ENCODE measurements at places on chromosomes 3 and 15.
A peak's percentile ranks its signal among the peaks of the same experiment; 100 is the strongest.

DNA sequence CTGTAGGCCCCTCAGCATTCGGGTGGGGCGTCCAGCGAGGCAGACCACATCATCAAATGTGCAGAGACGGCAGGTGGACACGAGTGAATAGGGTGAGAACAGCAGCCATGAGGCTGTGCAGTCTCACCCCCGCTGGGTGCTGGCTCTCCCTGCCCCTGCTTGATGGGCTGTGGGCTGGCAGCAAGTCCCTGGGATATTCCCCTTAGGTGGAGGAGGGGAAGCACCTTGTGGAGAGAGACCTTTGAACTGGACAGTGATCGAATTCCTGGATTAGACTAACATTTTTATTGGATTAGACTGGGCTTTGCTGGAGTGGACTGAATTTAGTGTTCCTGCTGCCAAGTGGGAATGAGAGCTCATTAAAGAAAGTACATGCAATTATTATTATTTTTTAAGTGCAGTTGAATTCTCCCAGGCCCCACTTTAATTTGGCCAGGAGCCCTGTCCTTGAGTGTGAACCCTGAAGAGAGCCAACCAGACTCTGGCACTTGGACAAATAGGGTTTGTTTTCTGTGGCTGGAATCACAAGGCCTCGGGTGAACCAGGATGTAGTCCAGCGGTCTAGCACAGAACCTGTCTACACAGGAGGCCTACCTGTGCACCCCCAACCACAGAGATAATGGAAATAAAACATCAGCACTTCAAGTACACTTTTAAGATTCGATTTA lies 193.1 kb downstream of the ABHD5 start:
- DNase-seq, result no peak

- DNase-seq, result no peak
Measured at GRCh38 chr3:78871048-78871447, 896.8 kb downstream of the ROBO1 start.

DNA sequence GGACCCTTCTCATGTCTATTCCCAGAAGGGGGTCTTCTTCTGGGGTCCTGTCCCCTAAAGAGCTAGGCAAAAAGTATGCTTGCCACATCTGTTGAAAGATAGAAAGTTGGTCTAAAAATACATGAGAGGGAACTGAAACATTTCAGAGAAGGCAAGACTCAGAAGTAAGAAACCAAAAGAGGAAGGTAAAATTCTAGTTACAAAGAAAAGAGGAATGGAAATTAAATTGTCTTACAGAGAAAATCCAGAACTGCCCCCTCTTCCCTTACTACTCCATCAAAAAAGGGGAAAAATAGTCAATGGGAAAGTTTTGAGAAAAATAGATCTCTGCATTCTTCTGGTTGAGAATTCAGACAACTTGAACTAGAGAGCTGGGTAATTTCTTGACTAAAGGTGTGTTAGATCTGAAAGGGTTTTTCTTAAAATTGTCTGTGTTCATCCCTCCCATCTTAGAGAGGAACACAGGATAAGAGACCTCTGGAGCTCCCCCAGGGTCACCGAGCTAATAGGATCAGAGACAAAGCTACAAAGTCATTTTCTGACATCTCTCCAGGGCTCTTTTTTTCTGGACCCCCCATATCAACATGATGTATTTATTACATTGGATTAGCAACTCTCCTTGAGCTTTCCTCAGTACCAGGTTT lies 32.3 kb upstream of the CCR2 start:
- no peak for DNase-seq

- DNase-seq, result no peak
Measured at GRCh38 chr3:121595765-121596406, 2.7 kb downstream of the FBXO40 start.

- peak; percentile 30 for DNase-seq
Measured at GRCh38 chr15:98805434-98806274, 157.3 kb downstream of the IGF1R start.

GRCh38 chr3:146896711-146897110 lies 291.6 kb upstream of the PLSCR5 start:
- no peak for DNase-seq

DNA sequence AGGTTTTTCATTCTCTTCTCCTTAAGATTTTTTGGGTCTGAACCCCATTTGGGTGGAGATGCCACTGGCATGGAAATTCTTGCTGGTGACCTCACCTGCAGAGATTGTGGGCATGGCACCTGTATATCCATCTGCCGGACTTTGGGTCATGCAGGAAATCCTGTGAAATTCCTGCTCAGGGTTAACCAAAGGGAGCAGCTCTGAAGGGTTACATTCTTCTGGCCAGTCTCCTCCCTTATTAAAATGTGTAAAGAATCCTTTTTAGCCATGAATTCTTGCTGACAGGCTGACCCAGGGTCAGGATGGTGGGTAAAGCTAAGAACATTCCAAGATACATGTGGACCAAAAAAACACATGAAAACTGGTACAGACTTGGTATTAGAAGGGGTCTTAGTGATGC lies 27.4 kb downstream of the ARHGEF26 start:
- DNase-seq, result no peak

DNA sequence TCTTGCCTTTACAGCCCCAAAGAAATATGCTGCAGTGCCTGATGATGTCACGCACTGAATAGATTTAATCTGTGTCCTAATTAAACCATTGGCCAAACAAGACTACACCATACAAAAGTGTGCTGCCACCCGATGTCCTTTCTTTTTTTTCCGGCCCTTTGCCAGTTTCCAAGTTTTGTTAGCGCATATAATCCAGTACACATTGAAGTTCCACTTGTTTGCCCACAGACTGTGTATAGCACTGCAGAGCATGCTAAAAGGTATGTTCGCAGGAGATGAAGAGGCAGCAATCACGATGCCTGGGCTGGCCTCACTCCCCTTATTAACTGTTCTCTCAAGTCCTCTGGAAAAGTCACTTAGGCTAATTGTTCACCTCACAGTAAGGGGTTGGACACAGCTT lies 26.8 kb downstream of the MRPS25 start:
- DNase-seq, result no peak

DNA sequence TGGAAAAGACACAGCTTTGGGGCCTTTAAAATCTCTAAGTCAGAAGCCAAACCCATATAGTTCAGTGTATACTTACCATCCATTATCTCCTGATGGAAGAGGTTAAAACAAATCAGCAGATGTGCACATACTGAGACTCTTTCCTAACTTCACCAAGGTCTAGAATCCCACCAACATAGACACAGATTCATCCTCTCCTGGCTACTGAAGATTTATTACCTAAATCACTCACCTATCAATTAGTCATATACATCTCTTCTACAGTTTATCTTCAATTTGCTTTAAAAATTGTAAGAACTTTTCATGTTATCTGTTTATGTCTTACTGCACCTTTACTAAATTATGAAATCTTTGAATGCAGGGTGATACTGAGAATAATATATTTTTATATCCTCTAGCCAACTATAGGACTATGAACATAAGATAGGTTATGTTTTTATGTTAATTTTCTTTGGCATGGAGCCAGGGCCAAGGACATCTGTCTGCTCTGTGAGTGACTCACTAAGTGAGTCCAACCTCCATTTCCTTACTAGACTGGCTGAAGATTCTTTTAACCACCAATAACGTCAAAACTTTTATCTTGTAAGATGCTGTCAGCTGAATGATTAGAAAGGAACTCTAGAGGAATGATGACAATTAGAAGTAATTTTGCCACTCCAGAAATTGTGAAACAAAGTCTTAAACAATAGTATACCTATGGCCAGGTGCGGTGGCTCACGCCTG lies 397.6 kb downstream of the FOXP1 start:
- DNase-seq, result no peak

DNA sequence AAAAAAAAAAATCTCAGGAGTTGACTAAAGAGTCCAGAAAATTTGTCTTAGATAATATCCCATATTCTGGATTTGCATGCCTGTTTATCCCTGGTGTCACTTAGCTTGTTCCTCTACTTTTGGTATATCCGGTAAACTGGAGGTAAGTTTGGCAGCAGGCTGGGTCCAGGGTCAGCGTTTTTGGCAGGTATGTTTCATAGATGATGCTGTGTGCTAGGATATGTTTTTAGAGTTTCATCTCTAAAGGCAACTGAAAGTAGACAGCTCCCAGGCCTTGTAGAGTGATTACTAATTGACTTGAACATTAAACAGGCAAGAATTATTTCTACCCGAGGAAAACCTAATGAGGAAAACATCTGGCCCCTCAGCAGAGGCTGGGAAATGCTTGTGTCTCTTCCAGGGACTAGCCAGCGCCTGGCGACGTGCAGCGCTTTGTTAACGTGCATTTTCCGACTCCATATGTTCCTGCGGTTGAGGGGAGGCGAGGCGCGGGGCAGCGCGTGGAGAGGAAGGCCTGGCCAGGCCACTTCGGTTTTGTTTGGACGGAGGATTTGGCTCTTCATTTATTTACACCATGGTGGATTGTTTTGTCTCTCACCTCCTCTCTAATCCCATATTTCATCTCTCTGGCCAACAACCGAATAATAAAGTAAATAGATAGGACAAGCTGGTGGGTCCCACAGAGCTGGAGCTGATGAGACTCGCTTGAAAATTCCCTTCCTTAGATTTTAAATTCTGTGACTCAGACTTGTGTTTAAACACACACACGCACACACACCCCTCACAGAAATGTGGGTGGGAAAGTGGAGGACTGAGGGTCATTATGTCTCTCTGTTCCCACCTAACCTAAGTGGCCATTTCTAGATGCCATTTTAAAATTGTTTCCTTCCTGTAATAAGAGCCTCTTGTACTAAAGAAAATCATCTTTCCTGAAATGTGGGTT lies 65.3 kb downstream of the ASB7 start:
- no peak for DNase-seq

DNA sequence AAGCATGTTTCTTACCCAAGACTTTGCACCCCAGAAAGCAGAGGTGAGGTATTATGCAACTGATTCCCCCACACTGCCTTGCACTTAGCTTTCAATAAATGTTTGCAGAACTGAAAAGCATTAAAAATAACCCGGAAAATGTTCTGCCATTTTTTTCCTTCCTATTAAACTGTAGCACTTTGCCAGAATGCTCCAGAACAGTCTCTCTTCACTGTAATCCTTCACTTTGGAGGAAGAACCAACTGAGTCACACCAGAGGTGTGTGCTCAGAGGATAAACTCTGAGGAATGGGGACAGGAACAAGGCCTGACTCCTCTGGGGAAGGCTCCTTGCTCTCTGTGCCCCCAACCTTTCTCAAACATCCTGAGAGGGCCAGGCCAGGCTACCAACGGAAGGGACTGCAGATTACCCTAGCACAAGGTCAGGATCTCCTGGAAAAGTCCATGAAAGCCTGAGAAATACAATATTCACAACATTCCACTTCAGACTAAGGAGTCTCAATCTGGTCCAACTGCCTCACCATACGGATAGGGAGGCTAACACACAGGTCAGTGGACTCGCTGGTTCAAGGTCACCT lies 19.0 kb downstream of the ANP32A start:
- DNase-seq, result no peak

GRCh38 chr3:32842531-32842931 lies 24.7 kb downstream of the TRIM71 start:
- peak; percentile 30 for DNase-seq

- DNase-seq, result peak; percentile 10
Measured at GRCh38 chr3:15305359-15305844, 27.0 kb downstream of the SH3BP5 start.

GRCh38 chr3:37223576-37223975 lies 49.2 kb upstream of the LRRFIP2 start:
- DNase-seq, result no peak

DNA sequence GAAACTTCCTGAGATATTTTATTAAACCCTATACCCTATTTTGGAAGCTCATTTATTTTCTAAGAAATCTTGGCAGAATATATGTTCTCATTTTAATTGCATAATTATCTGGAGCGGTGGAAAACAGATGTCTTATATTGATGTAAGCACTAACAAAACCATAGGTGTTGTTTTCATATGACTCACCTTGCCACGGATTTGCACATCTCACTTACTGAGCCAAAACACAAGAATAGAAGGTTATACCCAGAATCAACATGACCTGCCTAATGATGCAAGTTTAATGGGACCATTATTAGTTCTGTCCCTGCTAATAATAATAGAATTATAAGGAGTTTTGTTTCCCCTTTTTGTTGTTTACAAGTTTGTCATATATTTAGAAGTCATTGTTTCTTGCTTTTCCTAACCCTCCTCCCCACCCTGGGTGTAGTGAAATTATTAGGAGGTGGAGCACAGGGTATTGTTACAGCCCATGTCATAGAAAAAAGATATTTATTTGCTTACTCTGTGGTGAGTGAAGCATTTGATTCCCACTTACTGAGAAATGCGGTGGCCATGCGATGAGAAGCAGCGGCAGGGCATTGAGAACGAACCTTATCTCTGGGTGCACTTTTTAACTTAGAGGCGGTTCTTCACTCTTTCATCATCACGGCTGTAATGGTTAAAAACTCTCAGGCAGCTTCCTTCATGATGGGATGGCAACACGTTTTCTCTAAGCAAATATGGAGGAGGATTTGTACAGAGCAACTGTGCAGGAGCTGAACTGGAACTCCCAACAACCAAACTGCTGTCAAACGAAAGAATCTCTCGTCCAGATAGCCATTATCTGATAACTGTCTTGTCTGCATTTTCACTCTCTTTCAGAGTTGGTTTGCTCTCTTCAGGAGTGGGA lies 521 bp downstream of the IL5RA start:
- no peak for DNase-seq

DNA sequence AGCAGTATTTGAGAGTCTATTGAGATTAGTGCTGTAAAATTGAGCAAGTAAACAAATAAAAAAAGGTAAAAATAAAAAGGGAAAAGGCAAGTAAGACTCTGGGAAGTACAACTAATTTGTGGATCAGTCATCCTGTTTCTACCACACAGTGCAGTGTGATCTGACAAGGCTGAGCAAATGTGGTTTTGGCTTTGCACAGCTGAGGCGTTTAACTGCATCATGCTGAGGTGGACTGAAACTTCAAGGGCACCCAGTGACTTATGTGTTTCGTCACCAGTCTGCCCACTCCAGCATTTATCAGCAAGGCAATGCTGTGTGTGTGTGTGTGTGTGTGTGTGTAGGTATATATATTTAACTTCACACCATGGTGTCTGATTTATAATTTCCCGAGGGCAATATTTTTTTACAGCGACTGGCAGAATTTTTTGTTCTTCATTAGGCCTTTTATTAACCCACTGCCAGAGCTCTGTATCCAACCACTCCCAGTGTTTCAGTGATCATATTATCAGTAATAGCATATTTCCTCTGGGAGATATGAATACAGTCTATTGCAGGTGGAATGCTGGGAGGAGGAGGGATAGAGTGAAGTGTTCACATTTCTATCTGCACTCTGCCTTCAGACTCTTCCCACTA lies 131.5 kb upstream of the SATB1 start:
- no peak for DNase-seq

GRCh38 chr3:63967675-63968611 lies 55.4 kb downstream of the PSMD6 start:
- DNase-seq, result peak; percentile 5

DNA sequence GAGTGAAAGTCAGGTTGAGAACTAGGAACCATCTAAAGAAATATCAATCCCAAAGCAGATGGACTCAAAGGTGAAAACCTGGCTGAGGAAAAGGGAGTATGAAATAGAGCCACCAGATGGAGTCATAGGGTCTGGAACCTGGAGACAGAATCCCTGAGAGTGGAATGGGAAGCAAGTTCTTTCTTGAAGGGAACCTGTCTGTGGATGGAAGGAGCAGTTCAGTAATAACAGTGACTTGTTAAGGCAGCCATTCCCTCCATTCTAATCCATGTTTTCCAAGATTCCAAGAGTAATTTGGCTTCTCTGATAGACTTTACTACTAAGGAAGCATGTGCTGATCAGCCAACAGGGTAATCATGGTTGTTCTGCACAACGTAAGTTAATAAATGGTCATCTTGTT lies 22.5 kb upstream of the AQP9 start:
- no peak for DNase-seq

- DNase-seq, result no peak
Measured at GRCh38 chr15:86588413-86588812, 508.7 kb downstream of the AGBL1 start.

- DNase-seq, result no peak
Measured at GRCh38 chr15:65907661-65908060, 38.4 kb downstream of the RAB11A start.

Measured in LoVo (cell line).